Lung microvascular endothelial cell (primary cell): ENCODE measurements at places on chromosomes 12 and 14. TPM values are rescaled to one million over a fixed set of nuclear protein-coding genes. Genes with fewer than 3 reads are reported as not detected.

TMPRSS12 gene
- total RNA-seq = not detected in 2 replicates

ZNF891 gene
- total RNA-seq = 0.22 and 0.60 TPM in 2 replicates

PTPRO gene
- total RNA-seq = not detected in 2 replicates

DAO gene
- total RNA-seq = not detected in 2 replicates

GRCh38 chr12:116376354-116377193 is 99.1 kb upstream of the MED13L start:
- DNase-seq = peak; percentile 79

- no peak for DNase-seq
These were observed 14.5 kb upstream of the HPD start for GRCh38 chr12:121873216-121873569.

DNA sequence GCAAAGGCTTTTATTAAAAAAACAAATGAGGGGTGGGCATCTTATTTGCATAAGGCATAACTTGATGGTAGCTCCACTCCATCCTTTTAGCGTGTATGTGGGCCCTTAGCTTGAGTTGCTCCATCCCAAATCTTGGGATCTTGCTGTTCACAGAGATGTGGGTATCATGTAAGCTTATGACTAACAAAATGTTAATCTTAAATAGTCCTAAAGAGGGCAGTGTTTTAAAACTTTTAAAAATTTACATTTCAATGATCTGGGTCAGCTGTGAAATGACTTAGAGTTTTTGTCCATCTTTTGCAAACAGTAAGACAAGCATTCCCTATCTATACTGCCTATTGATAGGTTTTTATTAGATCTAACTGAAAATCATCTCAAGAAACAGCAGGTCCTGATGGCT is 86.0 kb downstream of the SLCO1A2 start:
- no peak for DNase-seq

- no peak for DNase-seq
These were observed 3.9 kb downstream of the TBPL2 start for GRCh38 chr14:55436519-55436918.

DNA sequence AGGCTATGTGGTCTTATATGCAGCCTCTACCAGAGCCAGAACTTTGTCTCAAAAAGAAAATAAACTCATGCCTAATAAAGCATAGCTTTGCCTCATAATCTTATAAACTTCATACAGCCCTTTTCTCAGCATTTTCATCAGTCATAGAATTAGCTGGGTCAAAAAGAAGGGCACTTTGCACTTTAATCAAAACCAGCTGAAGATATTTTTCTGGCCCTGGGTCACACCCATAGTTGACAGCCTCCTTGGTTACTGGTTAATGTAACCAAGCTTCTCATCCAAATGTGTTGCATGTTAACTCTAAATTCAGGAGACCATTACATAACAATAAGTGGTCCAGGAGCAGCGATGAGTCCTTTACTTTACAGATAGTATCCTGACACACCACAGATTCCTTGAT is 558.2 kb downstream of the FLRT2 start:
- no peak for DNase-seq

DNA sequence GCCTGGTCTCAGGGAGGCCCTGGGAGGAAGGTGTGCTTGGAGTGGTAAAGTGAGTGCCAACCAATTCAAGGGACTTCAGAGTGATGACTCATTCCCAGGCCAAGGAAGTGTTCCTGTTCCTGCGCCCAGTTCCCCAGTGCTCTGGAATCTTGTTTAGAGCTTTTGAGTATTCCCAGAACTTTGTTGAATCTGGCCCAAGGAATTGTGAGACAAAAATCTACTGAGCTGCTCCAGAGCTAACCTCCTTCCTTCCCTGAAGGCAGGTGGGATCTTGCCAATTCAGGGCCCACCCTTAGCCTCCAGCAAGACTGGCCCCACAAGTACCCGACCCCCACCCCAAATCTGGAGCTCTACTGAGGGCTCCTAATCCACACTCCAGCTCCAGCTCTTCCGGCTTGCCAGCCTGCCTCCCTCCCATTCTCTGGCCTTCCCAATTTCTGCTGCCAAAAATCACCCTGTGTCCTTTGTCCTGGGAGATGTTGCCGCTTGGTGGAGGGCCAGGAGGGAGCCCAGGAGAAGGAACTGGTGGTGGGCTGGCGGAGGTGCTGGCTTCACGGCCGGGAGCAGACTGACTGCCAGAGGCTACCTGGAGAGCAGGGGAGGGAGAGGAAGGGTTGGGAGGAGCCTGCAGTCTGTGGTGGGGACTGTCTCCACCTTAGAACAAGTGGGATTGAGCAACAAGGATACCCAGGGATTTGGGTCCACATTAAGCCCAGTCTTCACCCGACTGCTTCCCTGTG is 2.0 kb upstream of the ATN1 start:
- DNase-seq = peak; percentile 87

- DNase-seq = no peak
These were observed 1048.2 kb downstream of the SLC16A7 start for GRCh38 chr12:60644076-60644475.

GRCh38 chr12:12583510-12584178 is 21.0 kb upstream of the DUSP16 start:
- no peak for DNase-seq
